A549 treated with ZK216348 at 1 μM for 4 hours (cell line): ENCODE measurements at places on chromosomes 1 and 21. TPM values are rescaled to one million over a fixed set of nuclear protein-coding genes. Genes with fewer than 3 reads are reported as not detected.

FOXE3 gene
- total RNA-seq = 0.07 to 0.11 TPM in 2 of 5 replicates, not detected in the others

SYT6 gene
- 0.20 to 0.63 TPM (median 0.51 TPM) in 5 replicates for total RNA-seq

HAO2 gene
- total RNA-seq = not detected in 5 replicates

SLAMF6 gene
- not detected in 5 replicates for total RNA-seq

KRTAP20-4 gene
- total RNA-seq = not detected in 5 replicates

GPR3 gene
- total RNA-seq = 1.2 to 2.2 TPM (median 1.7 TPM) in 5 replicates
